ENCODE measurements at places on chromosomes 4 and X.

DNA sequence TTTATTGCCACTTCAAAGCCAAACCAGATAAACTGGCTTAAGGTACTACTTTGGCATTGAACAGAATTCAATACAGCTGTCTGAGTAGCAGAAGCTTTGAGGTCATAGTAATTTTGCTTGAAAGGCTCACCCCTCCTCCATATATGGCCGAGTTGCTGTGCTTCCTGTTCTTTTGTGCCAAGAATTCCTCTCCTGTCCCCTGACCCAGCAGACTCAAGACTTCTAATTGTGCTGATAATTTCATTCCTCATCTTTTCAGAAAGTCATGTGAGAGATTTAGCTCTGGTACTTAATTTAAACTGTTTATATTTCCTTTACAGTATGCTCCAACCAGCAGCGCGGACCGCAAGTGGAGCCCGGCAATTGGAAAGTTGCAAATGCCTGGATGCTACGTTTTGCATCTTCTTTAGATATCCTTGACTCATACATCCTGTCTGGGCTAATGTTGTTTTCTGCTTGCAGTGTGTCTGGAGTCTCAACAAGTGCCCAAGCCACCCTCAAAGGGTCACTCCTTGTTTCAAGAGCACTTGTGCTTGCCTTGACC, 373.4 kb downstream of the PDGFC start:
- no peak for DNase-seq

DNA sequence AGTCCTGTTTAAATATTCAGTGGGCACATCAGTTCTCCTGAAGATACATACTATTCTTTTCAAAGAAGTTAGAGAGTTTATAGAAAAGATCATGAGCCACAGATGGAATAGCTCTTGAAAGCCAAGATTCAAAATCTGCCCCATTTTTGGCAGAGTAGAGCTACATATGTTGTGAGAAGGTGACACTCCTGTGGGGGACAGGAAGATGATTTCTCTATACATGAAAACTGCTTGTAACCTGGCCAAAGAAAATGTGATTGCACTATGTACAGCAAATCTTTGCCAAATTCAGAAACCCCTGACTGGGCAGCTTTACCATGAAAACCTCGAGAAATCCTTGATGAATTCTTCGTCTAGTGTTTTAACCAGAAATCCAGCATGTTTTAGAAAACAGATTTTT, 44.9 kb downstream of the GPM6A start:
- DNase-seq = no peak

- DNase-seq = no peak
Measured at GRCh38 chr4:23006756-23007155, 314.0 kb downstream of the GBA3 start.

GRCh38 chrX:2708021-2708420, 16.9 kb downstream of the CD99 start:
- DNase-seq = no peak

DNA sequence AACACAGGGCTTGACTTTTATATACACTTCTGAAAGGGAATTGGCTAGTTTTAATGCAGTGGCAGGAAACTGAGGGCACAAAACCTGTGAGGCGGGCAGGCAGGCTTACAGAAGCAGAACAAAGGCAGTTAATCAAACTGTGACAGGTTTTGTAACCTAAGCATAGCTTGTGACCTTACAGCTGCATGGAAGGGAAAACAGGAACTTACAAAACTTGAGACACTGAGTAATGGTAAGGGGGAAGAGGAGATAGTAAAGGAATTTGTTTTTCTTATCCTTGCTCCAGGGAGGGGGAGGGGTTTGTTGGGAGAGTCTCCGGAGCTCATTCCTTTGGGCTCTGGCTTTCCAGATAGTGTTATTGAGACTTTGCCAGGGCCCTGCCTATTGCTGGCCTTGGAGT, 55.6 kb downstream of the SLITRK4 start:
- DNase-seq = no peak
